ENCODE measurements at places on chromosomes 6 and 20.

DNA sequence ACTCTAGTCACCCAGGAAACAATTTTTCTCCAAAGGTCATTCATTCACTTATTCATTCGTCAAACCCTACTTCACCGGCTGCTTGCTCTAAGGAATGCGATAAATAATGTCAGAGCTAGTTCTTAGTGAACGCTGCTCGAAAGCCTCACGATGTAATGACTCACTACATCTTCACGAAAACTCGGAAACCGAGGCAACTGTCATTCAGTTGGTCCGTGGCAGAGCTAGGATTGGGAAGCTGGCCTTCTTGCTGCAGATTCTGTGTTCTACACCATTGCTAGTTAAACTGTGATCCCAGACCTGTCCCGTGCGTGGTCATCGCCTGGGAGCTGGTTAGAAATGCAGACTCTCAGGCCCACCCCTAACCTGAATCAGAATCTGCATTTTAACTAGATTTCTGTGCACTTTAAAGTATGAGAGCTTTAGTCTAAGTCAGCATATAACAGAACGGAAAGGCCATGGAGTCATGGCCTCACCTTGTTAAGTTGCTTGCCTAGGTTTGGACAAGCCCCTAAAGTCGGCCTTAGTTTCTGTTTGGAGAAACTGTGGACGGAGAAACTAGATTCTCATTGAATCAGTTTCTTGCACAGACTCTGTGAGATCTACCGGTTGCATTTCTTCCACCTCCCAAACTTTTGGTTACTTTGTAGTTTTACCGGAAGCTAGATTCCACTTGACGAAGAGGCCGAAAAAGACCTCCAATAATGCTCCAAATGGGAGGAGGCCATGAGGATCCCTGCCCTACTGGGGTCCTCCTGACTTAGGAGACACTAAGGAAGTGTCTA, 651 bp upstream of the CCND3 start:
- DNase-seq: peak; percentile 71

GRCh38 chr6:12845224-12846004, 128.8 kb downstream of the PHACTR1 start:
- no peak for DNase-seq

DNA sequence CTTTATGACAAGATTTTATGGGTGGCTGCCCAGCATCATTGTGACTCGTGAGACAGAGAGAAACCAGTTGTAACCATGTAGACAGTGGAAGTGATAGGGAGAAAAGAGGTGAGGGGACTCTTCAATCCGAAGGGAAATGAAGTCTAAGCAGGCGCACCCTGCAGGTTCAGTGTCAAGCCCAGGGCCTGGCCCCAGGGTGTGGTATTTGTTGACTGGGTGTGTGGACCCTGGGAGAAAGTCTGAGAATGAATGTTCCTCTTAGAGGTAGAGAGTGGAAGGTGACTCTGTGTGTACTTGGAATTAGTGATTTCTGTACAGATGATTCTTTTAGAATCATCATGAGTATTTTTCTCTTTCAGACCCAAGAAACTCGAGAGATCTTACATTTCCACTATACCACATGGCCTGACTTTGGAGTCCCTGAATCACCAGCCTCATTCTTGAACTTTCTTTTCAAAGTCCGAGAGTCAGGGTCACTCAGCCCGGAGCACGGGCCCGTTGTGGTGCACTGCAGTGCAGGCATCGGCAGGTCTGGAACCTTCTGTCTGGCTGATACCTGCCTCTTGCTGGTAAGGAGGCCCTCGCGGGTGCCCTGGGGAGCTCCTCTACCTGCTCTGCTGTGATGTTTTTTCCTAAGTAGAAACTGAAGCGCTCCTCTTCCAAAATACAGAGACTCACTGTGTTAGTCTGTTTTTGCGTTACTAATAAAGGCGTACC, 68.0 kb downstream of the PTPN1 start:
- DNase-seq: no peak

DNA sequence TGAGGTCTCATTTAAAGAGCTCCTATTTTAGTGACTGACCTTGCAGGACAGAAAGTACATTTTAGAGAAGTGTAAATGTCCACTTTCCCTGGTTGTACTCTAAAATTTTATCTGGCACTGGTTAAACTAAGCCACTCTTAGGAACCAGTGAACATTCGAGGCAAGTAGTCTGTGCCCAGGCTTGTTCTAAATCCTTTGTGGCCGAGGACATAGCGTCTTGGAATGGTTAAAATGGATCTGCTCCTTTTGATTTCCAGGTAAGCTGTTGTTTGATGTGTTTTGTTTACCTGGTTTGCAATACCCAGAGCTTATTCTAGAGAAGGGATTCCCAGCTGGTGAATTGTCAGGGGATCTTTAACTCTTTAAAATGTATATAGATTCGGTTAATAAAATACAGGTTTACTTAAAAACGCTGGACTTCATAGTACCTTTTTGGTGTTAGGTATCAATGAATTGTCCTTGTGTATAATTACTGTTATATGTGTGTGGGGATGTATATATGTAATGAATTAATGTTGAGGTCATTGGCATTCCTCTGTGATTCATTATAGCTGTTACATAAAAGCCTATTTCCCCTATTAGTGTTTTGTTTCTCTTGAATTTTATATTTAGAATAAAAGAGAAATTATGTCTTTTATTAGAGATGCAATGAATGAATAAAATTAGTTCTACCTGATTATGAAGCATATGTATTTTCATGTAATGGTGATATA, 15.8 kb downstream of the SNX9 start:
- DNase-seq: no peak

GRCh38 chr20:38649275-38649891, 47.8 kb downstream of the ARHGAP40 start:
- no peak for DNase-seq

Data from non-pigmented ciliary epithelial cell (primary cell).